ENCODE measurements at places on chromosomes 4 and X.

- no peak for DNase-seq
Observed at GRCh38 chr4:173343832-173344397, 9.8 kb upstream of the HMGB2 start.

DNA sequence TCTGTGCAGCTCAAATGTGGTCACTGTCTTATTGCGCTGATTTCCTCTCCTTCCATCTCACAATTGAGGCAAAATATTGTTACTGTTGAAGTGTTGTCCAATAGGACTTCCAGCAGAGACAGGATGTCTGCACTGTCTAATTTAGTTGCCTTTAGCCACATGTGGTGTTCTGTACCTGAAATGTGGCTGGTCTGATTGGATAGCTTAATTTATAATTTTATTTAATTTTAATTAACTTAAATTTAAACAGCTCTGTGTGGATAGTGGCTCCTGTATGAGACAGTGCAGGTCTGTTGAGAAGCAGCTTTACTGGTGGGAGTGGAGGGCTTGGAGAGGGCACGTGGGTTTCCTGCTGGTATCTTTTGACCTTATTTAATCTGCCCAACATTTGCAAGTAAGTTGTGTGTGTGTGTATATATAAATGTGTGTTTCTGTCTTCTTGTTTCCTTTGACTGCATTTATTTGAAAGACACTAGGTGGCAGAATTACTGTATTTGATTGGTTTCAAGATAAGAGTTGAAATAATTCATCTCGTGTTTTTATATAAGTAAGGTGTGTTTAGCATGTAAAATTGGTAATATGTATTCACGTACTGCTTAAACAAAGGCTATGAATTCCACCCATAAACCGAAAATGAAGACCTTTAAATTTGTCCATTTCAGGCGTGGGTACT is 55.3 kb upstream of the MSANTD1 start:
- peak; percentile 25 for DNase-seq

DNA sequence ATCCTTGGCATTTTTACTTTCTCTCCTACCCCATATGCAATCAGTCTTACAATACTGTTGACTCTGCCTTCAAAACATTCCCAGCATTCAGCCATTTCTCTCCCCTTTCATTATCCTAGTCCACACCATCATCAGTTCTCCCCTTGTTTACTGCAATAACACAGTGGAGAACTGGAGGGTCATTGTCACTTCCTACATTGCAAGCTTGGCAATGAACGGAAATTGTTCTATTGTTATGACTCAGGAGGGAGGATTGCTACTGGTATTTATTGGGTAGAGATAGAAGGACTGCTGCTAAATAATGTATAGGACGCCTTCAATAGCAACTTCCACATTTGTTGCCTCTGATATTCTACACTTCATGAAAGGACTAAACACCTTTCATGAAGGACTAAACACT is 231.8 kb downstream of the BANK1 start:
- no peak for DNase-seq

DNA sequence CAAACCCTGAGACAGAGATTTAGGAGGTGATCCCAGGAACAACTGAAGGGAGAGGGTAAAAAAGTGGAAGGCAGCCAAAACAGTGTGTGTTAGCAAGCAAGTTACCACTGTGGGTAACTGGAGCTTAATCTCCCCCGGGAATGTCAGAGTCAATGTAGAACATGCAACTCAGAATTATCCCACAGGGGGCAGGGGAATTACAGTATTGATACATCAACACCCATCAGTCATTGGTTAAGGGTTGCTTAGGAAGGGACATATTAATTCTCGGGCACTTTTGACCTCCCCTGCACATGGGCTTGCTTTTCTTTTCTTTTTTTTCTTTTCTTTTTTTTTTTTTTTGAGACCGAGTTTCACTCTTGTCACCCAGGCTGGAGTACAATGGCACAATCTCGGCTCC is 29.3 kb downstream of the CXorf58 start:
- DNase-seq, result no peak

- DNase-seq, result no peak
Observed at GRCh38 chr4:4854649-4855295, 4.7 kb upstream of the MSX1 start.

DNA sequence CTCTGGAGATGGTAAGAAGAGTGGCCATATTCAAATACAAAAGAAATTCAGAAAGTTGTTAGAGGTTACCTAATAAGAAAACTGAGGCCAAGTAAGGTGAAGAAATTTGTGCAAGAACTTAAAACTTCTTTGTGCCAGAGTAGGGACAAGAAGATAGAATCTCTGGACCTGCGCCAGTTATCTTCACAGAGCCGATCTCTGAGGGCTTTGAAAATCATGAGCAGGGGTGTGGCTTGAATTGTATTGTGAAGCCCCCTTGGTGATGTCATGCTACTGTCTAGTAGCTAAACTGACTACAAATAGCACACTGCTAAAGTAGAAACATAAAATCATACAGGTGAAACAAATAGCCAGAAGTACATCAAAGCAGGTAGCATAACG is 184.6 kb downstream of the UGT8 start:
- DNase-seq, result no peak

DNA sequence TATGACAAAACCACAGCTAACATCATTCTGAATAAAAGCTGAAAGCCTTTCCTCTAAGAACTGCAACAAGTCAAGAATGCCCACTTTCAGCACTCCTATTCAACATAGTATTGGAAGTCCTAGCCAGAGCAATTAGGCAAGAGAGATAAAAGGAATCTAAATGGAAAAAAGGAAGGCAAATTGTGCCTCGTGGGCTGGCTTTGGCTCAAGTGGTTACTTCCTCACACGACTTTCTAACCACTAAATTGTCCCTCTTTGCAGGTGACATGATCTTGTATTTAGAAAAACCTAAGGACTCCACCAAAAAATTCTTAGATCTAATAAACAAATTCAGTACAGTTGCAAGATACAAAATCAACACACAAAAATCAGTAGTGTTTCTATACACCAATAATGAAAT is 57.2 kb downstream of the SCML2 start:
- DNase-seq, result no peak

DNA sequence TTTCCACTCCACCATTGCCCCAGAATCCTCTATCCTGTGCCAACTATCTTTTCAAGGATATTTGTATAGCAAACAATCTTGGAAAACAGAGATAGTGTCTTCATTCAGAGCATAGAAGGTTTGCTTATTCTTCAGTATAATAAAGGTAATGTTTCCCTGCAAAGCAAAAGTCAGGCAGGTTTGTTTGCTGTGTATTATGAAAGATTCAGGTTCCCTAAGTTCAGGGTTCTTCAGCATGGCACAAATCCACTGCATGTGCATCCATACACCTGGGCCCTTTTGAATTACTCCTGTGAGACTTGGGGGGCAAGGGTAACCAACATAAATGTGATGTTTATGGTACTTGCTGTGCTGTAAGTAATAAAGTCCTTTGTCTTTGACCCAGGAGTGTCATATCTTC is 33.2 kb upstream of the ZC4H2 start:
- DNase-seq, result no peak

GRCh38 chr4:152981278-152981677 is 45.2 kb downstream of the FHDC1 start:
- DNase-seq, result no peak

GRCh38 chr4:185792384-185793115 is 19.4 kb downstream of the SORBS2 start:
- DNase-seq, result no peak

GRCh38 chrX:30680618-30681017 is 27.4 kb downstream of the GK start:
- DNase-seq, result no peak

DNA sequence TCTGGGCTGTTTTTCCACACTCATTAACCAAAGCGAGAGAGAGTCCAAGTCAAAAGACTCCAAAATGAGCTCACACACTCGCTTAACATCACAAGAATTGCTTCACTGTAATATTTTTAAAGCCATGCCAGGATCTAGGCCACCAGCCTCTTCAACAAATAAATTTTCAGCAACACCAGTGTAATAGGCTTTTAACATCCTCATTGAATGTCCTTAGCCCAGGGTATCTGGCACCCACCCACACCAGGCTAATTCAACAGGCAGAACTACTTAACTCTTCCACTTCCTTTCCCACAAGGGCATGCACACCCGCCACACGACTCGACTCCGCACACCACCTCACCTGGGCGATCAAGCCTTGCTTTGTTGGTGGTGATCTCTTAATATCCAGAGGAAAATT is 34.2 kb downstream of the FAT1 start:
- no peak for DNase-seq

GRCh38 chr4:126051689-126052424 is 737.1 kb downstream of the FAT4 start:
- no peak for DNase-seq

DNA sequence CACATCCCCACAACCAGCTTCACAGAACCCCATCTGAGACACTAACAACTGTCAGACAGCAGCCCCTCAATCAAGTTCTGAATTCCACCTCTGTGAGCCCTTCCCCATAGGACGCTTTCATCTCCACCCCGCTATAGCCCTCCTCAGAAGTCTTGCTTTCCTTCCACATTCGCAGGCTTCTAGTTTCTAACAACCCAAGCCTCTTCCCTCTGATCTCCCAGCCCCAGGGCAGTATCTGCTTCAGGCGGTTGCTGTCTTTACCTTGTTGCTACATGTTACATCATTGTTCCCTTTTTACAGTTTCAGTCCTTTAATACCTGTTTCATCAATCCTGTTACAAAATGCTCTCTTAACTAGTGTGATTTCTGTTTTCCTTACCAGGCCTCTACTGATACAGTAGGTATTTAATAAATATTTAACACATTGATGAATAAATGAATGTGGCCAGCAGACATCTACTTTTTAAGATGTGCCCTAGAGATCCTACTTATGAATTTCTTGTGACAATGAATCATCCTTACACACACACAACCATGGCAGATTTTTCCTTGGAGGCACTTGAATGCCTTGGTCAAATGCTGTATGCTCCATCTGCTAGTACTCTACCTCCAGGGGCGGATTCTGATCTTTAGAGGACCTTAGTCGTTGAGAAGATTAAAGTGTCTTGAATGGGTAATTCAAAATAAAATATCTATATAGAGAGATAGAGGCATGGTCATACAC is 164.7 kb upstream of the SLIT2 start:
- DNase-seq, result no peak

- no peak for DNase-seq
Observed at GRCh38 chr4:156738766-156739165, 232.8 kb downstream of the PDGFC start.

- no peak for DNase-seq
Observed at GRCh38 chrX:11478026-11478425, 184.8 kb downstream of the AMELX start.

DNA sequence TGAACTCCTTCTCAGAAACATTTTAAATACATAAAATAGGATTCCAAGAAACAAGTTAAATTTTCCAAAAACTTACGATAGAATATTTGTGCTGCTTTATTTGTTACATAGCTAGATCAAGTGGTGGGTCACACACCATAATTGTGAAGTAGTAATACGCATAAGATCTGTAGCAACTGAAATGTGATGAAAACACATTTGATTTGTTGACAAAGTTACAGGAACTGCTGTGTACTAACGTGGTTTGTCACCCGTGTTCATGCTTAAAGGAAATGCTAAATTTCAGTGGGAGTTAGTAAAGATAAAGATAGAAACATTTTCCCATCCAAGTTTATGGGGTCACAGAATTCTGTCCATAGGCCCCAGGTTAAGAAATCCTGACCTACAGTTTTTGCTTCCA is 34.1 kb upstream of the PHEX start:
- DNase-seq, result no peak

DNA sequence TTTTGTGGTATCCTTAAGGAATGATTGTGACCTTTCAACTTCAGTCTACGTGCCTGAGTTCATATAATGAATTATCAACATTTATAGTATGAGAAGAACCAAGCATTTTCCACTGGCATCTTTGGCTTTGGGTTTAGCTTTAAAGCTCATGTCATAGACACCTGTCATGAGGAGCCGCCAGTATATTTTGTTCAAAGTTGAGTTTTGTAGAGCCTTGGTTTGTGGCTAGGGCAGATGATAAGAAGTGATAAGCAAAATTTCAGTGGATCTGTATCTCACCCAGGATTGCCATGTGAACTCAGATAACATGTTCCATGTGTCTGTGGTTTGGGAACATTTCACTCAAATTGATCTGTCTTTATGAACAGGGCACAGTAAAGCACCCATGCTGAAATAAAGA is 873.2 kb downstream of the STPG2 start:
- DNase-seq, result no peak

DNA sequence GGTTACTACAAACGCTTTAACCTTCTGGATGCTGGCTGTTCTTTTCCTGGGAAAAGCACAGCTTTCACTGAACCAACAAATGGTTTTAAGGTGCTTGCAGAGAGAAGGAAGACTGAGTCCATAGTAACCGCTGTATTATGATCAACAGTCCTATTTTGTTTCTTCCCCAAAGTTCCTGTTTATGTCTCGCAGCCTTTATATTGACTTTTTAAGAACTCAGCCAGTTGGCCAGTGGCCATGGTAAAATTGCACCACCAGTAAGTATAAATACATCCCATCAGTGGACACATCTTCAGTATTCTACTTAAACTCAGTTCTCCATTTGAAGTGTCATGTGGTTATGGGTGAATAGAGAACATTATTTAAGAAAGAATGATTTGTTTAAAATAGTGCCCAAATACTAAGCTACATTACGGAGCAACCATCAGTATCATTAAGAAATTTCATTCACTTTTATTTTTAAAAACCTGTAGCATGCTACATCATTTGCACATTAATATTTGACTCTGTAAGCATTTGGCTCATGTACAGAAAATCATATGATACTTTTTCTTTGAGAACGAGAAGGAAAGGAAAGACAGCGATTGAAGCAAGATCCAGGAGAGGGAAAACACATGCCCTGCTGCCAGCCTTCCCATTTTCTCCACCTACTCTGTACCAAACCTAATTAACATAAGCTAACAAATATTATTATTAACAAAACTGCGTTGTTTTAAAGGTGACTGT is 287.0 kb downstream of the ARHGAP24 start:
- no peak for DNase-seq

- DNase-seq, result no peak
Observed at GRCh38 chr4:120844528-120844921, 78.0 kb downstream of the PRDM5 start.

- no peak for DNase-seq
Observed at GRCh38 chr4:7530932-7531639, 96.4 kb upstream of the PSAPL1 start.

GRCh38 chr4:57426779-57427395 is 316.7 kb upstream of the IGFBP7 start:
- no peak for DNase-seq

- DNase-seq, result no peak
Observed at GRCh38 chrX:136259543-136259942, 8.3 kb upstream of the MAP7D3 start.

DNA sequence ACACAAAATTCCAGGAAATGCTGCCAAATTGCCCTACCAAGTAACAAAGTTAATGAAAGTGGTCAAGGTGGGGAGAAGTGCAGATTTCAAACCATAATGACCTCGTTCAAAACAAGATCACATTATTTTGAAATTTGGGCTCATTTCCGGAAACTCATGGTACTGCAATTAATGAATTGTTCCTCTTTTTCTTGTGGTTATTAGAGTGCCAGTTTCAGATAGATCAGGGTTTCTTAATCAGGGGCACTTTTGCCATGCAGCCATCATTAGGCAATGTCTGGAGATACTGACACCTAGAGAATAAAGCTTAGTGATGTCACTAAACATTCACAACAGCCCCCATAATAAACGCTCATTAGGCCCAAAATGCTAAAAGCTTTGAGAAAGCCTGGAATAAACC is 381.5 kb upstream of the GALNT7 start:
- DNase-seq, result no peak

Data from central memory CD4-positive, alpha-beta T cell (primary cell).